ENCODE measurements at places on chromosomes 3 and 15. TPM values are rescaled to one million over a fixed set of nuclear protein-coding genes. Genes with fewer than 3 reads are reported as not detected.

The C3orf33 gene
- polyA plus RNA-seq: 3.1 TPM

The KCNMB2 gene
- 1.0 TPM for polyA plus RNA-seq

The CERS3 gene
- 0.02 TPM for polyA plus RNA-seq

The PROS1 gene
- 21.7 TPM for polyA plus RNA-seq

The CYP1A2 gene
- polyA plus RNA-seq: not detected

The IMPG2 gene
- polyA plus RNA-seq: 0.03 TPM

The ZNF774 gene
- not detected for polyA plus RNA-seq

The CP gene
- 2.5 TPM for polyA plus RNA-seq

The SPINT1 gene
- polyA plus RNA-seq: 0.67 TPM

The ITGA11 gene
- polyA plus RNA-seq: 0.56 TPM

The DALRD3 gene
- polyA plus RNA-seq: 46.4 TPM

The TRH gene
- not detected for polyA plus RNA-seq

The ERC2 gene
- not detected for polyA plus RNA-seq

The KY gene
- polyA plus RNA-seq: not detected

The SNX4 gene
- polyA plus RNA-seq: 18.2 TPM

The LDHAL6B gene
- not detected for polyA plus RNA-seq

The TNFAIP8L3 gene
- polyA plus RNA-seq: 0.72 TPM

The CTNNB1 gene
- 229 TPM for polyA plus RNA-seq

The GPR27 gene
- 3.5 TPM for polyA plus RNA-seq

The LIPH gene
- polyA plus RNA-seq: 0.34 TPM

The SH3BP5 gene
- polyA plus RNA-seq: 62.7 TPM

The CIDEC gene
- polyA plus RNA-seq: 499 TPM

The FBN1 gene
- polyA plus RNA-seq: 11.6 TPM

The TMEM207 gene
- not detected for polyA plus RNA-seq

The CLDN11 gene
- polyA plus RNA-seq: 28.2 TPM

The GATM gene
- 692 TPM for polyA plus RNA-seq

The ATP13A5 gene
- polyA plus RNA-seq: not detected

The FANCD2OS gene
- not detected for polyA plus RNA-seq

The C3orf20 gene
- not detected for polyA plus RNA-seq

The GOLGA8J gene
- polyA plus RNA-seq: 0.21 TPM

The ERICH6 gene
- polyA plus RNA-seq: not detected

The PCLAF gene
- polyA plus RNA-seq: 1.6 TPM

The MESP2 gene
- 0.21 TPM for polyA plus RNA-seq

The TEX55 gene
- polyA plus RNA-seq: not detected

The GPR156 gene
- 0.07 TPM for polyA plus RNA-seq

The ARGFX gene
- not detected for polyA plus RNA-seq

Measured in adipose tissue (tissue), 3 donors.